ENCODE measurements at places on chromosomes 13 and 19.

- DNase-seq, result peak; percentile 65
Measured at GRCh38 chr19:11963566-11964355, 1.1 kb upstream of the ZNF763 start.

DNA sequence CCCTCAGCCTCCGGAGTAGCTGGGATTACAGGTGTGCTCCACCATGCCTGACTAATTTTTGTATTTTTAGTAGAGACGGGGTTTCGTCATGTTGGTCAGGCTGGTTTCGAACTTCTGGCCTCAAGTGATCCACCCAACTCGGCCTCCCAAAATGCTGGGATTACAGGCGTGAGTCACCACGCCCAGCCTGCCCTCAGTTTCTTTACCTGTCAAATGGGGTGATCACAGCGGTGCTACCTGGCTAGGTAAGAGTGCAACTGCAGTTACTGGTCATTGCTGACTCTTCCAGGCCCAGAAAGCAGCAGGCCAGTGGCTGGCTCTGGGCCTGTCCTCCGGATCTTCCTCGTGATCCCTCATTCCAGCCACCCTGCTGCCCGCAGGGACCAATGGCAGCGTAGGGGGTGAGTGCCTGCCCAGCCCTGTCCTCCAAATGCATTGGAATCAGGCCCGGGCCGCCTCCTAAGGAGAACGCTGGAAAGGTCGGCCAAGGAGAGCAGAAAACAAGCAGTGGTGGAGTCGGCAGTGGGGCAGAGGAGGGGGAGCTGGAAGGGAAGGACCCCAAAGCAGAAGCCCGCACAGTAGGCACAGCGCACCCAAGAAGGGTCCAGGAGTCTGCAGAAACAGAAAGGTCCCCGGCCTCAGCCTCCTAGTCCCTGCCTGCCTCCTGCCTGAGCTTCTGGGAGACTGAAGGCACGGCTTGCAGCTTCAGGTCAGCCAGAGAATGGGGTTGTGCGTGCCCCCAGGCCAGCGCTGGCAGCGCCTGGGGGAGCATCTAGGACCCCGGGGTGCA is 1.8 kb upstream of the SLC27A1 start:
- no peak for DNase-seq

GRCh38 chr13:110332750-110333149 is 25.7 kb downstream of the COL4A2 start:
- no peak for DNase-seq

DNA sequence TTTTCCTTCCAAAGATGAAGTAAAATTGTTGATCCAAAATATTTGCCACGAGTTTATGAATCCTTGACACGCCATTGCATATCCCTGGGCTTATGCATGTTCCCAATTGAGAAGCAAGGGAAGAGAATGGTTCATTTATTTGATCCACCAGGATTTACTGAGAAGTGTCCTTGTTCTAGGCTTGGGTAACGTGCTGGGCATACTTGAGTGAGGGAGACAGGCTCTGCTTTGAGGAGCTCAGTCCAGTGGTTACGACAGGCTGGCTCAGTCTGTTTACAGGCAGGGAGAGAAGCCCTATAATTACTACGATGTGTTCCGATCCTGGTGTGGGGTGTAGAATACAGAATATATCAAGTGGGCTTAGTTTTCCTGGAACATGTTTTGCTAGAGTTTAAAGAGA is 6.3 kb upstream of the PNMA8C start:
- DNase-seq, result no peak

DNA sequence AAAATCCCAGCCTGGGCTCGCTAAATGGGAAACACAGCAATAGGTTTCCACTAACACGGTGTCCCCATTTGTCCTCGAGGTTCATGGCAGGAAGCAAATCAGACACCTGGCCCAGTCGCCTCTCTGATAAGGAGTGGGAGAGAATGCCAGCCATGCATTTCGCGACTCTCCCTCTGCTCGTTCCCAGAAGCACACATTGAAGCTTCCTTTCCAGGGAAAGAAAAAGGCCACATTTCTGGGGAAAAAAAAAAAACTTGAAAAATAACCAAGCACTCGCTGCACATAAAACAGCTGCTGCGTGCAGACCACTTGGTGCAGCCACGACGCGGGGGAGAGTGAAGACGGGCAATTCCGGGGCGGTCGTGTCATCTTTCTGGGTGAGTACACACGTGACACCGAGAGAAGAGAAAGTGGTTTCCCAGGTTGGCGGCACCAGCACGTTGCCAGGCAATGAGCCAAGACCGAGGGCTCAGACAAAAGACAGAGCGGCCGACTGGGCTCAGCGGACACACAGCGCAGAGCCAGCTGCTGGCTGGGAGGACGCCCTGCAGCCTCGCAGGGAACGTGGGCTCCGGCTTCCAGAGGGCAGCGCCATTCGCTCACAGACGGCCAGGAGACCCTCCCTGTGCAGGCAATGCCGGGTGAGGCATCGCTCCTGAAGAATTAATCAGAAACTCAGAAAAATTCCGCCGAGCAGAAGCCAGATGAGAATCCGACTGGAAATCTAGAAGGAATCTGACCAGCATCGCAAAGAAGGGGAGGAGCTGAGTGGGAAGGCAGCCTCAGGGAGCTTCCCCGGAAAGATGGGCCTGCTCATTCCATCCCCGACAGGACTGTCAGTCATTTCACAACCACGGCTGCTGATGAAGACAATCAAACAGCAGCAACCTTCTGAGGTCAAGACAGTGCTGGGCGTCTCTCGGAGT is 83.2 kb upstream of the IRS2 start:
- DNase-seq, result no peak
